ENCODE measurements at places on chromosomes 2 and 18. TPM values are rescaled to one million over a fixed set of nuclear protein-coding genes. Genes with fewer than 3 reads are reported as not detected.

Gene ARHGAP25
- total RNA-seq = 5.8 TPM

- H3K4me1 ChIP-seq = no peaks in the 10 kb centered on the region
- H3K27me3 ChIP-seq = no peaks in the 10 kb centered on the region
- no peak overlapping the region for H3K27ac ChIP-seq
These were observed 105.5 kb downstream of the COLEC12 start for GRCh38 chr18:394987-395362.

DNA sequence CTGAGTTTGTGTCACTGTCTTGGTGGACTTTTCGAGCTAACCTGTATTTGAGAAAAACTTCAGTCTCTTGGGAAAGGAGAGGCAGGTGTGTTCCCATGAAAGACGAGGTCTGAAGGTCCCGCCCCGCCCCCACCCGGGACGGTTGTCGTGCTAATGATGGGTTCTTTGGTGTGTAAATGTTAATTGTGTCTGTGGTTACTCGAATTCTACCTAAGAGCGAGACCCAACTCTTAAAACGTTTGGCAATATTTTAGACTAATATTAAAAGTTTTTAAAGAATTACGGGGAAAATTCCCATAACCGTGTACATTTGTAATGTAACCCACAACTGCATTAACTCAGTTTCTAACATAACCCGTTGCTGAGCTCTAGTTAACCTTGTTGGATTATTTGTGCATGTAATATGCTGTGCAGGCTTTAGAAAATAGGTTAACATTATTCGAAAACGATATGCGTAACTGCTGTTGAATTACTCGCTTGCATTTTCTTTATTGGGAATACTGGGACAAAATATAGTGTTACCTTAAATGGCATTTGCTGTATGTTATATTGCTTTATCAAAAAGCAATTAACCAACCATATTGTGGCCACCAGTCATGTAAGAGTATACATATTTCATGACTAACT is 833 bp downstream of the EPB41L5 start:
- peak overlapping the region; percentile 75 for H3K4me3 ChIP-seq
- H3K36me3 ChIP-seq = no peaks in the 10 kb centered on the region
- no peak for DNase-seq
- H3K27me3 ChIP-seq = peaks cover 6% of the 10 kb centered on the region
- H3K27ac ChIP-seq = peak overlapping the region; percentile 93
- H3K4me1 ChIP-seq = peaks cover 18% of the 10 kb centered on the region

DNA sequence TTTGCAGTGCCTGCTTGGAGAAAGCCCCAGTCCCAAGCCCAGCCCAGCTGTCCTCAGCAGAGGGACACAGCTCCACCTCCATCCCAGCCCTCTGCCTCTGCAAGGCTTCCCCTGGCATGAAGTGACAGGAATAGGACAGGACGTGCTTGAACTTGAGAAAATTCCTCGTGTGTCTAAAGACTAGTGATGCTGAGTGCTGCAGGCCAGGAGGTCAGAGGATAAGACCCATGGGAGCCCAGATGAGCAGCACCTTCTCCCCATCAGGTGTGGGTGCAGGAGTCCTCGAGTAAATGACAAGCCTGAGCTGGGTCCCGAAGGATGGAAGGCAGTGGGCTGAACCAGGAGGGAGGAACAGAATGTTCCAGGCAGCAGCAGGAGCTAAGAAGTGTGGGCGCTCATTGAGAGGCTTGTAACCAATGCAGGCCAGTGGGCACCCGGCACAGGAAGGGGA is 67.8 kb upstream of the UXS1 start:
- no peak for DNase-seq
- H3K4me1 ChIP-seq = no peaks in the 10 kb centered on the region
- H3K27me3 ChIP-seq = no peaks in the 10 kb centered on the region
- H3K36me3 ChIP-seq = no peaks in the 10 kb centered on the region
- no peak overlapping the region for H3K27ac ChIP-seq

DNA sequence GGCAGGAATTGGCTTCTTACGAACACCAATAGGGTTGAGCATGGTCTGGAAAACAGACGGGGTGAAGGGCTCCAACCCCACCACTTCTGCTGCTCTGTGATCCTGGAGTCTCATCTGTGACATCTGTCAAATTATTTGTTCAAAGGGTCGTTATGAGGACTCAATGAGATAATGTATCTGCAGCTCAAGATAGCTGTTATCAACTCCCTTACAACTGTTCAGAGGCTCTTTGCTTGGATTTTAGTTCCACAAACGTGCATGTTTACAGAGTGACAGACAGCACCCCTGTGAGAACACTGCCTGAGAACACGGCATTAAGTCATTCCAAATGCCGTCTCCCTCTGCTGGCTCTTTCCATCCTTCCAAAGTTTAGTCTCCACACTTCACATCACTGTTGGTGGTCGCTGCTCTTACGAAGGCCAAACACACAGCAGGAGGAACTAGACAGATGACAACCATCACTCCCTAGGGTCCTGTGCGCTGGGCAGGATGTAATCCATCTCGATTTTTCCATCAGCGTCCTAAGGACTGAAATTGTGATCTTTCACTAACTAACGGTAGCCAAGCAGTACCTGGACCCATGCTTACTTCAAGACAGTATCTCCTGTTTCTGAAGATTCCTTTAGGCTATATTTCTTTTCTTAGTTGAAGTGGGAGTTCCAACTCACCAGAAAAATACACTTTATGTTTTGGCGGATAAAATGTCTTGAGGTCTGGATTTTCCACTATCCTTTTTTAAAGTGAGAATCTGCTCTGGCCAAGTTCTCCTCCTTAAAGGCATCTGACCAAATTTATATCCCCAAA is 220.3 kb downstream of the ANAPC1 start:
- no peak for DNase-seq
- no peak overlapping the region for H3K4me3 ChIP-seq
- H3K4me1 ChIP-seq = no peaks in the 10 kb centered on the region

GRCh38 chr2:203973000-203973399 is 36.4 kb downstream of the ICOS start:
- DNase-seq = no peak
- no peak overlapping the region for H3K27ac ChIP-seq
- H3K4me3 ChIP-seq = no peak overlapping the region
